ENCODE measurements at places on chromosomes 2 and 18.

DNA sequence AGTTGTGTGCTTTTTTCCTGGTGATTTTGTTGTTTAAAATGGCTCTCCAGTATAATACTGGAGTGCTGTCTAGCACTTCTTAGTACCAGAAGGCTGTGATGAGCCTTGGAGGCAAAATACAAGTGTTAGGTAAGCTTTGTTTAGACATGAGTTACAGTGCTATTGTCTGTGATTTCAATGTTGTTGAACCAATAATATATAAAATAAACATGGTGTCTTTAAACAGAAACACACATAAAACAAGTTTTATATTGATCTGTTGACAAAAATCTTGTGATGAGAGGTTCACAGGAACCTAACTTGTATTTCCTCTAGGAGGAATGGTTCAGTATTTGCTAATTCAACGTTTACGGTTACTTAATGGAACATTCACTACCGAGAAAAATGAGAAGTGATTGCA, 5.0 kb upstream of the FAM171B start:
- DNase-seq, result no peak

DNA sequence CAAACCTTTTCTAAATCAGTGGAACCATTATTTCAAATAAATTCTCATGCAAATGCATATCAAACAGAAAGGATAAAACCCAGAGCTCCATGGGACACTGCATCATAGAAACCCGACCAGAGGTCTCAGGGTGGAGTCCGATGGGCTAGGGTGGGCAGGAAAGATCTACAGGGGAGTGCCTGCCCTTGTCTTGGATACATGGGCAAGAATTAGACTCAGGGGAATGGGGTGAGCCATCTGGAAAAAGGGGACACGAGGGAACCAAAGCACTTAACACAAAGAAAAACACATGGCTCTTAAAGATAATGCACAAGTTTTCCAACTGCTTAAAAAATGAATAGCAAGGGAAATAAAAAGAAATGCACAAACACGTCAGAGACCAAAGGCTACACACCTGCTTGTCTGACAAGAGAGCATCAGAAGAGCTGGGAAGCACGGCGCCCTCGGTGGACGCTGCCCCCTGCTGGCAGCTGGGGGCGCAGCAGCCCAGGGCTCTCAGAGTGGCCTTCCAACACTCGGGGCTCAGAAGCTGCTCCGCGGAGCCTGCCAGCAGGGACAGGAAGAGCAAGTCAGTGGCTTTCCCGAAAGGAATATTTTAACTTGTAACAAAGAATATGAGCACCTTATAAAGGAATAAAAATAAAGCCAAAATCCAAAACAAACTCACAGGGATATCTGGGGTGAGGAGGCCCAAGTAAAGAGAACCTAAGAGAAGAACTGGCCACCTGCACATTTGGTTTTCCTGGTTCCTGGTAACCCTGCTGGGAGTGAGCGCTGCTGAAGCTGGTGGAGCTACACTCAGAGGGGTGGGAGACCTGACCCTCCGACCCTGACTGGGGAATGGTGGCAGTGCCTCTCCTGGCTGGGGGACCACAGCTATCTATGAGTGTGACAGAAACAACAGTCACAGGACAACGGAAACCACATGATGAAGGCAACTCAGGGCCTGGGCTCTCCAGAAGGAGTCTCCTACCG, 54.5 kb downstream of the SIGLEC15 start:
- peak; percentile 15 for DNase-seq

GRCh38 chr18:21345840-21346239, 103.8 kb downstream of the GREB1L start:
- DNase-seq, result no peak

DNA sequence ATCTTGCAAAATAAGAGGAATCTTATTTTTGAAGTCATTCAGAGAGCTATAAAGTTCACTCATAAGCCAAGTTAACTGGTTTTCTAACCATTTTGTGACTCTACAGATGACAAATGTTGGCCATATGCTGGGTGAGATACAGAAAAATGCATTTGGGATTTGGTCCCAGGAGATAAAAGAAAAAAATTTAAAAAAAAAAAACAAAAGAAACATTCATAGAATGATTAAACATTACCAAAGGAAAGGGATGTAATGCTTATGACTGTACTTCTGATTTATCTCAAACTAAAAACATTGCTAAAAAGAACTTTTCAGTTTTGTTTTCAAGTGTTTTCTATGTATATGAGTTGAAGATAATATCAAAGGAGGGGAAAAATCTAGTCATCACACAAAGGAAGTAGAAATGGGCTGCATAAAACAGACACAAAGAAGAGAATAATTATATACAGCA, 43.1 kb downstream of the PELI1 start:
- no peak for DNase-seq

GRCh38 chr2:29587402-29588190, 333.8 kb downstream of the ALK start:
- no peak for DNase-seq

DNA sequence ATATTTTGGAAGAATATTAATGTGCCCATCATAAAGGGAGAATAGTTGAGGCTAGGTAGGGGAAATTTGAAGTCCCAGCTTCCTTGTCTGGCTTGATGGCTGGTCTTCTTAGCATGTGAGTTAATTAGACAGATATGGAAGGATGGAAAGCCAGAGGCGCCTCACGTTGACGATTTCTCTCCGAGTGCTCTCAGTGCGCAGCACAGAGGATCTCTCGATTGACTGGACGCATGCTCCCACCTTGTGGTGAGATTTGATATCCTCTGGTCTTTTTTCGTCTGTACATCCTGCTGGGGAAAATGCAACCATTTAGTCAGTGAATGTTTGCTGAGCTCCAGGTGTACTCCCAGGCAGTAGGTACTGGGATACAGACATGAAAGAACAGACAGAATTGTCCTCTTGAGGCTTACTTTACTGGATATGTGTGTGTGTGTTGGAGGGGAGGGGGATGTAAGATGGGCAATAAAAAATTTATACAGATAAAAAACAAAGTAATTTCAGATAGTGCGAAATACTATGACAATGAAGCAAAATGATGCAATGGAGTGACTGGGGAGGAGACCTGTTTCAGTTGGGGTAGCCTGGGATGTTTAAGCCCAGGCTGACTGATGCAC, 66.9 kb upstream of the ZNG1B start:
- DNase-seq, result peak; percentile 39

GRCh38 chr2:8137801-8138200, 544.1 kb upstream of the ID2 start:
- no peak for DNase-seq

DNA sequence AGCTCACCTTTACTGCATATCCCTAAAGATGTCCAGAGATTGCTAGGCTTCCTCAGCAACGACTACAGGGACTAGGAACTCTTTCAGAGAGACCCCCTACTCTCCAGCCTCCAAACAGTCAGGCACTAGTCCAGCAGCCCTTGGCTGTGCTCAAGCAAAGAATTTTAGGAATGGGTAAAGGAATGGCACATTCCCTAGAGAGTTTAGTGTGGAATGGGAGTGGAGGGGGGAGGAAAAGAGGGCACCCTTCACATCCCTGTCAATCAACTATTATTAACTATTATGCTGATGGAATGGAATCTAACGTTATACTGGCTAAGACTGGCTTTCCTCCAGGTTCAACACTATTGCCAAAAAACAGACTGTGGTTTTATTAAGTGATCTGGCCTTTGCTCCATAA, 64.8 kb downstream of the IKZF2 start:
- DNase-seq, result no peak

DNA sequence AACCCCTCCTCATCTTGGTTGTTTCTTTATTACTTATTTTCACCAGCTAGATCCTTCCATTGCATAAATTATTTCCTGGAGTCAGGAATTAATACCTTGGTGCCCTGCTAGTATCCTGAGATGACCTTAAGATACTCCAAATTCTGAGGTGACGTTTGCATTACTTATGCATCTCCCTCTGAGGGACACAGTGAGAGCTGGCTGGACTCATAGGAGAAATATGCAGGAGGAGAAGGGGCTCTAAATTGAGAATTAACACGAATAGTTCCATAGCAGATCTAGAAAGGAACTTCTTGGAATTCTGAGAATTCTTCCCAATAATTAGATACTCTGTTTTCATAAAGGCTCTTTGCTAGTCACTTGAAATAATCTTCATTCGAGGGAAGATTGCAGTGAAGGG, 310.6 kb upstream of the ZEB2 start:
- no peak for DNase-seq

DNA sequence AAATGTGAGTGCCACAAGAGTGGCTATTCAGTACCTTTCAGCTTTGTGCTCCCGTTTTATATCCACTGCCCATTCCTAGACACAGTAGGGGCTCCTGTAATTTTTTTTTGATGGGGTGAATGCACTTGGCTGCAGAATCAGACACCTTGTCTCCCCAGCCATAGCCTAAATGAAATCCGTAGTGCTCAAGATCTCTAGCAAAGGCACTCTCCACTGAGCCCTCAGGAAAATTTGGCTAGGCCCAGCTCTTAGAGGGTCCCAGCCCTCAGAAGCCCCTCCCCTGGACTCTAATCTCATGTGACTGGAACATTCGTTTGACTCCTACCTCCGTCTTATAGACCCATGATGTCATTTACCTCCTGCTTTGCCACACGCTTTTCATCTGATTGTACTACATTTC, 323.9 kb downstream of the SMAD2 start:
- no peak for DNase-seq

DNA sequence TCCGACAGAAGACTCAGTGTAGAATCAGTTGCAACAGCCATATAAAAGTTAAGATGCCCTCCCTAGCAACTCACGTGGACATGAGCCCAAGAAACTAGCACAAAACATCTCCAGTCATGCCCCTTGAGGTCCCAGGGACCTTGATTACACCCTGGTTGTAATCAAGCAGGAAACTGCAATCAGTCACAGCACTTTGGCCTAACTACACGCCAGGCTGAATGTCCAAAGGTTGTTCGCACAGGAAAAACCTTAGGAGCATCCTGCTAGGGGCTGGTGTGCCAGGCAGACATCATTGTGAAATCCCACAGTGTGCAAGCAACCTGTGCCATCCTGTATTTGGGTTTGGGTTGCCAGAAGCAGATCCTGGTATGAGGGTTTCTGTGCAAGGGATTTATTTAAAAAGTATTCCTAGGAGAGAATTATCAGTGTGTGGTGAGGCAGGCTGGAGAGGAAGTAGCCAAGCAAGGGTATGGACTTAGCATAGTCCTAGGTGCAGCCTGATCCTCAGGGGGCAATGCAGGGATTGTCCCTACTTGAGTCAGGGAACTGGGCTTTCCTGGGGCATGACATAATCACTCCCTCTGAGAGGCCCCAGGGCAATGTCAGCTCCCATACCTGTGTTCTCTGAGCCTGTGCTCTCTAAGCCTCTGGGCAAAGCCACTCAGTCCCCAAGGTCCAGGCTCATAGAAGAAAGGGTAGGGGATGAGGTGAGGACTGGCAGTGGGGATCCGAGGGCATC, 17.8 kb upstream of the SULT1C2 start:
- DNase-seq, result no peak

DNA sequence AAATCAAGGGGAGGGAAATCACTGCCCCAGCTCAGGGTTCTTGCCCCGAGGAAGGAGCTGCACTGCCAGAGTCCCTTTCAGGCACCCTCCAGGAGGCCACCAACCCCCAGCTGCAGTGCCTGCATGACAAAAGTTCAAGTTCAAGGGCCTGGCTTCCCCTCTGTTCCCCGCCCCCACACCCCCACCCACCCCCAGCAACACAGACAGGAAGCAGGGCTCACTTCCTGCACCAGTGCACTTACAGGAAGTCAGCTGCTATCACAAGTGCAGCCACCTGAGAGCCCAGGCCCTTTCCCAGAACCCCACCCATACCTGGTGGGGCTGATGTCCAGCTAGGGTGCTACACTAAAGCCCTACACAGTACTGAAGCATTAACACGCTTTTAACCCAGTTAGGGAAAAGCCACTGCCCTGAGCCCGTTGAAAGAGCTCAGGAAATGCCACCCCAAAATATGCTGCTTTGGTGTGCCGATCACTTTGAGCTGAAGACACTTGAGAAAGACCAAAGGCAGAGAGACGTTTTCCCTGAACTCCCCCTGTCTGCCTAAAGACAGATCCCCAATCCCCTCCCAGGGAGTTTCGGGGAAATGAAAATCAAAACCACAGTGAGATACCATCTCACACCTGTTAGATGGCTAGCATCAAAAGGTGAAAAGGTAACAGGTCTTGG, 109.9 kb upstream of the CAB39 start:
- DNase-seq, result peak; percentile 24

- DNase-seq, result no peak
Measured at GRCh38 chr2:215667585-215668377, 231.9 kb upstream of the FN1 start.

GRCh38 chr2:174383796-174384195, 11.7 kb upstream of the SCRN3 start:
- DNase-seq, result no peak

GRCh38 chr2:218081063-218081462, 12.0 kb downstream of the RUFY4 start:
- DNase-seq, result no peak

DNA sequence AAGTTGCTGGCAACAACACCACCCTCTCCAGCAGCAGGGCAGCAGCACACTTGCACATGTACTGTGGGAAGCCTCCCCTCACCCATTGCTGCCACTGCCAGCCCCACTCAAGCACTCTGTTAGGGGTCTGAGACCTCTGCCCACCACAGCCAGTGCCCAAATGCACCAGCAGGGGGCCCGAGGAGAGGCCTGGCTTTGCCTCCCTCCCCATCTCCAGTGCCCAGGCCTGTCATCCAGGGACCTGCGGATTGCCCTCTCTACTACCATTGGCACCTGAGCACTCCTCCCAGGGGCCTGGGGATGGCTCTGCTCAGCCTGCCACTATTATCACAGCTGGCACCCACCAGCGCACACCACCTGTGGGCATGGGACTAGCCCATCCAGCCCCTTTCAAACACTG, 175.7 kb downstream of the PMAIP1 start:
- DNase-seq, result no peak

- DNase-seq, result no peak
Measured at GRCh38 chr2:113832795-113833290, 57.0 kb upstream of the ACTR3 start.

- no peak for DNase-seq
Measured at GRCh38 chr2:191831410-191831994, 15.4 kb downstream of the CAVIN2 start.

DNA sequence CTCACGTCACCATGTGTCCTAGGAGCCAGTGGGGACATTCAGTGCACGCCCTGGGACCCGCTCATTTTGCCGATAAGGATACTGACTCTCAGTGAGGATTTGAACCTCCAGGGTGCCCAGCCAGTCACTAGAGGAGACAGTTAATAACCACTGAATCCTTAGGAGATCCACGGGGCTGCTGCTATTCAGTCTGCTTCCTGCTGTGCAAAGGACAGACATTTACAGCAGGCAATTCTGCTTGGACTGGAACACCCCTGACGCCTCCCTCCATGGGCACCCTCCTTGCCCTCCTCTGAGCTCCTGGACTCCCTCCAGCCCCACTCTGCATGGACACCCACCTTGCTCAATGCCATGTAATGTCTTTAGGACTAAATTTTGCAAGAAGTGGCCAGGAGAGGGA, 265.5 kb downstream of the EIPR1 start:
- no peak for DNase-seq

GRCh38 chr18:48046843-48047242, 116.4 kb upstream of the SMAD2 start:
- no peak for DNase-seq

GRCh38 chr2:132991471-132992045, 321.6 kb upstream of the LYPD1 start:
- DNase-seq, result no peak

- no peak for DNase-seq
Measured at GRCh38 chr18:75369026-75369721, 58.3 kb downstream of the SMIM21 start.
